ENCODE measurements at places on chromosomes 5 and 9.

- no peak for DNase-seq
Measured at GRCh38 chr5:119327018-119327417, 28.8 kb upstream of the TNFAIP8 start.

GRCh38 chr9:33860200-33860871 lies 43.4 kb downstream of the UBE2R2 start:
- no peak for DNase-seq

DNA sequence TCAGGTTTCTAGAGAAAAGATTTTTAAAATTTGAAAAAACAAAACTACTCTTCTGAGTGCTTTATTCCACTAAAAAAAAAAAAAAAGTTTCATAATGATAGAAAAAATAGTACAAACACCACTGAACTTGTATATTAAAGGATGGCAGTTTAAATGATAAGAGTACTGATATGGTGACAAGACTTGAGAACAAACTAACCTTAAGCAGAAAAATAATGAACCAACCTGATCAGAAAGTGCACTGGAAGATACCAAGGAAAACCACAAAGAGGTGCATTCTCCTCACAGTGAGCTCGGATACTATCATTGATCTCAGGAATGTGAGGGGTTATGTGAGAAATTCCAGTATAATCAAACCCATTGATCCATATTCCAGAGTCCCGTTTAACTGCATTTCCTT lies 34.3 kb downstream of the ERMP1 start:
- DNase-seq: no peak

GRCh38 chr9:134055981-134056461 lies 11.8 kb downstream of the BRD3 start:
- DNase-seq: no peak

DNA sequence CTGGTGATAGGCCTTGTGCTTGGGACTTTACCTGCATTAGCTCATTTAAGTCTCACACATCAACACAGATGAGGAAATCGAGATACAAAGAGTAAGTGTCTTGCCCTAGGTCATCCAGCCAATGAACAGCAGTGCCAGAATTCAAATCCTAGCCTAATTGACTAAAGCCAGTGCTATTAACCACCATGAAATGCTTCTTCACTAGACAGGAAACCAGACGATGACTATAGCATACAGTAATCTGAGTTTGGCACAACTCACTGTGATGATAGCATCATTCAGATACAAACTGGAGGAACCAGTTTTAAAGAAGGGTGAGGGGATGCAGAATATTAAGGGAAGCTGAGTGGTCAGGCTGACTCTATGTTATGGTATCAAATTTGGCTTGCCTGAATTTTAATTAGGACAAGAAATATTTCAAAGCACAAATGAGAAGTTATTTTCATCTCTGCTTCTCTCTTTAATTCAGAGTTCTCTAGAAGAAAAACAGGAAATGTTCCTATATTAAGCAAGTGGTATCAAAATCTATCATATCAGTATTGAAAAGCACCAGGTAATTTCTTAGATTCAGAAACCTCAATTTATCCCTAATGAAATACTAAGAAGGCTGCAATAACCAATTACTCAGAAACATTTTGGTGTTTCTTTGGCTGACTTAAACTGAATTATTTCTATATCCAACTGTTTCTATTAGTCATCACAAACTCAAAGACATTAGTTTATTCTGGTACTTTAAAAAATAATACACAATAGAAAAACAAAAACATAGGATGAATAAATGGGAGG lies 147.0 kb upstream of the RASA1 start:
- DNase-seq: peak; percentile 21

DNA sequence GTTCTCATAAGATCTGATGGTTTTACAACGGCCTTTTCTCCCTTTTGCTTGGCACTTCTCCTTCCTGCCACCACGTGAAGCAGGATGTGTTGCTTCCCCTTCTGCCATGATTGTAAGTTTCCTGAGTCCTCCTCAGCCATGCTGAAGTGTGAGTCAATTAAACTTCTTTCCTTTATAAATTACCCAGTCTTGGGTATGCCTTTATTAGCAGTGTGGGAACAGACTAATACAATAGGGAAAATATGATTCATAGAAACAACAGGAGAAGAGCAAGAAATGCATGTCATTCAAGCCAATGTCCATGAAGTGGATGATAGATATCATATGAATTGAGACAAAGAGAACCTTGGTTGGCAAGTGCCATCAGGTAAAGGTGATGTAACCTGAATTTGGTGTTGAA lies 128.3 kb upstream of the HAPLN1 start:
- DNase-seq: no peak

DNA sequence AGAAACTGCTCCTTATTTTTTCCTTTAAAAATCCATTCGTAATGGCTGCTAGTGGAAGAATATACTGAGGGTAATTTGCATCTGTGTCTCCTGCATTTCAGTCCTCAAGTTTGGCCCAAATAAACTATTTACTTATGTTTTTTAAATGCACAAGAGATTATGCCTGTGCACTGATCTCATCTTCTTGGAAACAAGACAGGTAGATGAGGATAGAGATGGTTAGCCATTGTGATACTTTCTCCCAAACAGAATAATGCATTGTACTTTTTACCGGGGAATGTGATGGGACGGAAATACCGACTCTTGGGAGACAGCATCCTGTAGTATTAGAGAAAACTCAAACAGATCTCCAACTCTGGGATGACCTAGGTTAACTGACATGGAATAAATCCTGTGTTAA lies 72.5 kb upstream of the DAB2 start:
- DNase-seq: no peak

DNA sequence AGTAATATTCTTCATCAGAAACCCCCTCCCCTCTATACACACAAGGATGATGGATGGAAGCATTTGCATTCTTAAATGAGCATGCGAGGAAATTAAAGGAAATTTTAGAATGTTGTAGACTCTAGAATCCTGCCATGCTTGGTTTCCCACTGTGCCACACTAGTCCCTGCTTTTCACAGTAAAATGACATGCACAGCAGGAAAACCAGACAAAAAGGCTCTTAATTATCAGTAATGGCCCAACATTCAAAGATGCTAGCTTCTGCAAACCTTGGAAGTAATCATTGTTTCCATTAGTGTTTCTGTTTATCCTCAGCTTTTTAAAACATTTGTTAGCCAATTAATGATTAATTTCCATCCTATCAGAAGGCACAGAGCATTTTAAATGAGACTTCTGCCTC lies 255.8 kb downstream of the SLCO4C1 start:
- no peak for DNase-seq

GRCh38 chr9:101915482-101915881 lies 177.0 kb upstream of the GRIN3A start:
- DNase-seq: no peak

DNA sequence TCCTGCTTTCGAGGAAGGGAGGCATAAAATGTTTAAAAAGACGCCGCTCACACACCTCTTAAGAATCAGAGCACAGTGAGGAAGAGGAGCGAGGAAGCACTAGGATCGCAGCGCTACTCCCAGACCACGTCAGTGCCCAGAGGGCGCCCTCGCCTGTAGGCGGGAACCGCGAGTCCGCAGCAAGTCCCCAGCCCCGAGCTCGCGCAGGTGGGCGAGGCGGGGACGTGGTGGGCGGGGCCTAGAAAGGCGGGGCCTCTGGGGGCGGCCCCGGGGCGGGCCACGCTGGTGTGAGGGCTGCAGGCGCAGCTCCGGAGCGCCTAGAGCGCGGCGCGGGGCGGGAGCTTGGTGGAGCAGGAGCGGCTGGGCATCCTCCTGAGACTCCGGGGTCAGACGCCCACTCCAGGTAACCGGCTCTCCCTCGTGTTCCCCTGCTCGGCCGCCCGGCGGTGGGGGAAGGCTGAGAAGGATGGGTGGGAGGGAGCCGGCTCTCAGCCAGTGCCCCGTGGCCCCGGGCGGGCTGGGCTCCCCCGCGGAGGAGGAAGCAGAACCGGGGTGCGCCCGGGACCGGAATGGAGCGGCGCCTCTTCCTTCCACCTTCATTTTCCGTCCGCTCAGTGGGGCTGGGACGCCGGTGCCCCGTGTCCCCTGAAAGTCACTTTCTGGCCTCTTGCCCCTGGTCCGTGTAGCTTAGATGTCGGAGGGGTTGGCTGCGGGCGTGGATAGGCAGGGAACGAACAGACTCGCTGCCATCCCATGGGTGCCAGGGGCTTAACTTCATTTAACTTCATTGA lies at the start of gene GCNT1:
Gene GCNT1, plus strand, starts transcription at position 280 of the 791 bp plus-strand sequence. CDS start 43,200 bp downstream, outside the sequence.
- peak; percentile 67 for DNase-seq

- DNase-seq: no peak
Measured at GRCh38 chr5:54307583-54307982, 2.8 kb downstream of the ARL15 start.

GRCh38 chr9:19768798-19769197 lies 20.0 kb downstream of the SLC24A2 start:
- no peak for DNase-seq

- no peak for DNase-seq
Measured at GRCh38 chr5:94993491-94993890, 291.4 kb downstream of the MCTP1 start.

- DNase-seq: no peak
Measured at GRCh38 chr5:55205001-55205400, 22.1 kb downstream of the MCIDAS start.

DNA sequence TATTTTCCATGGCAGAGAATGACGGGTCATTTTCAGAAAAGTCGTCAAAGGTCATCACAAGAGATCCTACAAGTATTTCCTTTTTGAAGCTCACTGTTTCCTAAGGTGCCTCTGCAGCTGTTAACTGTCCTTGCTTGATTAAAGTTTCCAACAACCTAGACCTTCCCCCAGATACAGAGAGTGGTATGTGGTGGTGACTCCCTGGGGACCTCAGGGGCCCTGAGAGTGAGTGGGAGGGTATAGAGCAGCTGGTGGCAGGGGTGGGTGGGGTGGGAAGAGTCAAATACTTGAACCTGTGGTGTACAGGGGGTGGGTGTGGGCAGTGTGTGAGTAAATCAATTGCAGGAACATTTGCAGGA lies 1.6 kb upstream of the CD72 start:
- no peak for DNase-seq

DNA sequence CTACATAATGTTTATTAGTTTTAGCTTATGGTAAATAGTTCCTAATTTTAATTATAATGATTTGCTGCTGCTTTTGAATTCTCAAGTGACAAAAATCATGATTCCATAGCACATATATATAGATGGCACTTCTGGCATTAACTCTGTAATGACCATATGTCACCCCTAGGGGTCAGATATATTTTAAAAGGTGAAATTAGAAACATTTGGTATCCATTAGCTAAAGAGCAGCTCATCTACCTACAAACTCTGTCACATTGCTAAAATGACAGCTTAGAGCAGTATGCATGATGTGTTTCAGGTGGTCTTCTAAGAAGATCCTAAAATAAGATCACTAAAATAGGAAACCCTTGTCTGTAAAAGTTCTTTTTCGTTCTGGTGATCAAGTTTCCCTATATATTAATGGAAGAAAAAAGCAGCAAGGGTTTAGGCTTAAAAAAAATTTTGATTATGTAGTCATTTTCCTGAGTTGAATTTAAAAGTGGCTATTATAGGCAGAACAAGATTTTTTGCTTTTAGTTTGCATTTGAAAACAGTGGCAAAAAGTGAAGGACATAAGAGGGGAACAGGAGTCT lies 157.7 kb upstream of the POU5F2 start:
- DNase-seq: peak; percentile 20

- DNase-seq: no peak
Measured at GRCh38 chr5:168301593-168302390, 10.3 kb downstream of the WWC1 start.

GRCh38 chr5:68215898-68216244 lies 315 bp downstream of the PIK3R1 start:
- DNase-seq: no peak

DNA sequence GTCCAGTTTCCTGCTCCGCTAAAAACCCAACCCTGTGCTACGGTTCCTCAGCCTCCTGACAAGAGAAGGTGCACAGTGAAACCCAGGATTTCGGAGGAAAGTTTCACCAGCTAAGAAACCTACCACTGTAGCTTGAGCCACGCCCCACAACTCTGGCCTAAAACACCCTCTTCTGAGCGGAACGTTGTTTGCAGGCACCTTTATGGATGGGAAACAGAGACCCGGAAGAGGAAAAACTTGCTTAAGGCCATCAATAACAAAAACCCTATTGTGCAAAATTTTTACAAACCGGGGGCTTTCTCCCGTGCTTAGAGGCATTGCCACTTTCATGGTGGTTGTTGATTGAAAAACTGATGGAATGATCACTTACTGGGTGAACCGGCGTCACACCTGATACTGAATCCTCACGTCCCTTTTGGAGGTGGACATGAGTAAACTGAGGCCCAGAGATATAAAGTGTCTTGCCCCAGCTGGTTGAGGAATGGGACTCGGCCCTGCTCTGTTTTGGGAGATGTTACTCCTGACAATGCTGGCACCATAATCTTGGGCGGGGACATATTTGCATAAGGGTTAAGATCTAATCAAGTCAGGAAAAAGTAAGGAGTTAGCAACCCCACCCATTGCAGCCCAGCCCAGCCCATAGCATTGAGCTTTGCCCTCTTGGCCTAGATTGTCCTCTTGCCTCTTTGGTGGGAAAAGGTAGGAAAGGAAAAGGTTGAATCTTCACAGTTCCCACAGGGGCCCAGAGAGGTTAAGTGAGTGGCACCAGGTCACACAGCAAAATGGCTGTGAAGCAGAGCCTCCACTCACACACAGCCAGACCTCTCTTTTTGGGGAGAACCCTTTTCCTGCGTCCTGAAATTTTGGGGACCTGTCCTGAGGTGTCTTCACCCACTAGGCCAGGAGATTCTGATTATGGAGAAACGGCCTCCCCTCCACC lies 23.2 kb upstream of the PTGS1 start:
- no peak for DNase-seq

DNA sequence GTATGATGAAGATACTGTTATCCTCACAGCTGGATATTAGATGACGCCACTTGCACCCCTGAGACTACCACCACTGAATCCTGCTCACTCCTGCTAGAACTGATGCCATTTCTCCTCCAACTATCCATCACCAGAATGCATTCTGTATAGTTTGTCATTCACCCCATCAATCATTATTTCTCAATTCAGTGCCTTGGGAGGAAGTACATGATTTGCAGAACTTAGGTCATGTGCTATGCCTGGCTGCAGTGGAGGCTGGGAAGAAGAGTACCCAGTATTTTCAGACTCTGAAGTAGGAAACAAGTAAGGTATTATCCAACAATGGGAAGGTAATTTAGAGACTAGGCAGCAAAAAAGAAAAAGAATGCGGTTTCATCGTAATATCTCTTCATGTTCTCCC lies 26.2 kb upstream of the HSD17B4 start:
- no peak for DNase-seq

DNA sequence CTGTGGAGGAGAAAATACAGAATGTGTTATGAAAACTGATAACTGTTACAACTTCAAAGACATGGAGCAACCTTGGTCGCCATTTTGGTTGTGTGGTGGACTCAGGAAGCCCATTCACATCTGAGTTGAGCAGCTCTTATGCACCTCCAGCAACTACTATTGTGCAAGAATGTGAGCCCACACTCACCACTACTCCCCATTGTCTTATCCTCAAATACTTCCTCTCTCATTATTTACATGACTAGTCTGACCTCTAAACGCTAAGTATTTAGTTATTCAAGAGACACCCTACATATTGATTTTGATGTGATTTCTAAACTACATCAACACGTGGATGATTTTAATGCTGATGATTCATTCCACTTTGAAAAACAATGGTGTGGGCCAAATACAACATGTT lies 516.6 kb upstream of the CLINT1 start:
- no peak for DNase-seq

GRCh38 chr5:180336234-180337020 lies 16.7 kb downstream of the GFPT2 start:
- no peak for DNase-seq

All from NCI-H460 (cell line).